GM12891 (cell line): ENCODE measurements at places on chromosomes 3 and 15.

GRCh38 chr15:97963779-97964178, 3.3 kb downstream of the ARRDC4 start:
- DNase-seq = no peak

DNA sequence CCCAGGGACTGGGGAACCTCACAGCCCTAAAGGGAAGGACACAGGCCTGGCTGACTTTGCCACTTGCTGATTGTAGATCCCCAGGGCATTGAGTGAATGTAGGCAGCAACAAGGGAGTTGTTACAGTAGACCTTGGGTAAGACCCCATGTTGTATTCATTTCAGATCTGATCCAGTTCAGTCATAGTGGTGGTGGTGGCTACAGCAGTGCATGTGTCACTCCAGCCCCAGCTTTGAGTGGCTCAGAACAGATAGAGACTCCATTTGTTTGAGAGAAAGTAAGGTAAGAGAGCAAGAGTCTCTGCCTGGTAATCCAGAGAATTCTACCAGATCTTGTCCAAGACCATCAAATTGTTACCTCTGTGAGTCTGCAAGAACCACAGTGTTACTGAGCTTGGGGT, 278.7 kb upstream of the SATB1 start:
- DNase-seq = no peak

DNA sequence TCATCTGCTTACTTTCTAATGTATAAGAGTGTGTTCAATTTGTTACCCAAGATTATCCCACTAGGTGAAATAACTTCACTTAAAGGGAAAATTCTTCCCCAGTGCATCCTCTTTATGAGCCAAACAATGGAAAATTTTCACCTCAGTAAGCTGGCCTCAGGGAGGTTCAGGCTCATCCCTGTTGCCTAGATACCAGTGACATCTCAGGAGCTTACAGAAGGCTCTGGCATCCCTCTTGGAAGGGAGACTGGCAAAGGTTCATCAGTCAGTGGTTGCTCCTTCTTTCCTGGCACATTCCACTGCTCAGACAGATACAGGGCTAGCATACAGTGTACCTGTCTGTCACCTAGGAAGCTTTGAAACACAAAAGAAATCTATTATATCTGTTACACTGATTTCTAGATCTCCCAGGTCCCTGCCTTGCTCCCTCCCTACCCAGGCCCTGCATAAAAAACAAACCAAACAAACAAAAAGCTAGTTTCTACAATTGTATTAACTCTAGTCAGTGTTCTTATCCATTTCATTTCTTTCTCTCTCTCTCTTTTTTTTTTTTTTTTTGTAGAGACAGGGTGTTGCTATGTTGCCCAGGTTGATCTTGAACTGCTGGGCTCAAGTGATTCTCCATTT, 1.7 kb downstream of the IP6K2 start:
- DNase-seq = no peak

DNA sequence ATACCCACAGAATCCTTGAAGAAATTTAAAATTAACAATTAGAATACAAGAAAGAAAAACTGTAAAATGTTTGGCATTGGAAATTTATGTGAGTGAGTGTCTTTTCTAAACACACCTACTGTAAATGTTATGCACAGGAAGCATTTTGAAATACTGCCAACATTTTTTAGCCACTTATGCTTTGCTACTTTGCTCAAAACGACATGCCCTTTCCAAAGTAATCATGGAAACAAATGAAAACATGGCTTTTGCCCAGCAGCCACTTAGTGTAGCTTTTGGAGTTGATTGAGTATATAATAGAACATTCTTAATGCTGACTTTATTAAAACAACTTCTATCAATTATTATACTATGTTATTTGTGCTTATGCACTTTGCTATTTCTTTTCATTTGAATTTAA, 823.0 kb downstream of the CADM2 start:
- DNase-seq = no peak

- DNase-seq = no peak
These were observed 340.6 kb downstream of the PTPRG start for GRCh38 chr3:61901986-61902385.

GRCh38 chr3:111890051-111890580, 31.1 kb downstream of the PHLDB2 start:
- DNase-seq = no peak

DNA sequence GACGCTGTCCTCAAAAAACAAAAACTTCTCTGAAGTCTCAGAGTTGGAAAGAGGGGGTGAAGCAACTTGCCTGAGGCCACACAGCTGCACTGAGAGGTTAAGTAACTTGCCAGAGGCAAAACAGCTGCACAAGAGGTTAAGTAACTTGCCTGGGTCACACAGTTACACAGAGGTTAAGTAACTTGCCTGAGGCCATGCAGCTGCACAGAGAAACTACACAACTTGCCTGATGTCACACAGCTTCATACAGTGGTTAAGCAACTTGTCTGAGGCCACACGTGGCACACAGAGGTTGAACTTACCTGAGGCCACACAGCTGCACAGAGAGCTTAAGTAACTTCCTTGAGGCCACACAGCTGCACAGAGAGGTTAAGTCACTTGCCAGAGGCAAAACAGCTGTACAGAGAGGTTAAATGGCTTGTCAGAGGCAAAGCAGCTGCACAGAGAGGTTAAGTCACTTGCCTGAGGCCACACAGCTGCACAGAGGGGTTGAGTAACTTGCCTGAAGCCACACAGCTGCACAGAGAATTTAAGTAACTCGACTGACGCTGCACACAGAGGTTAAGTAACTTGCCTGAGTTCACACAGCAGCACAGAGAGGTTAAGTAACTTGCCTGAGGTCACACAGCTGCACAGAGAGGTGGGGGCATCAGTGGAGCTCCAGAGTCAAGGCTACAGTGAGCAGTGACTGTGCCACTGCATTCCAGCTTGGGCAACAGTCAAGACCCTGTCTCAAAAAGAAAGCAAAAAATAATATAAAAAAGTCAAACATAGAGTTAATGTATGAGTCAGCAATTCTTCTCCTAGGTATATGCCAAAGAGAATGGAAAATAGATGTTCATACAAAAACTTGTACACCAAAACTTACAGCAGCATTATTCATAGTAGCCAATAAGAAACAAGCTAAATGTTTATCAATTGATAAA, 12.0 kb upstream of the ACAD9 start:
- DNase-seq = no peak

DNA sequence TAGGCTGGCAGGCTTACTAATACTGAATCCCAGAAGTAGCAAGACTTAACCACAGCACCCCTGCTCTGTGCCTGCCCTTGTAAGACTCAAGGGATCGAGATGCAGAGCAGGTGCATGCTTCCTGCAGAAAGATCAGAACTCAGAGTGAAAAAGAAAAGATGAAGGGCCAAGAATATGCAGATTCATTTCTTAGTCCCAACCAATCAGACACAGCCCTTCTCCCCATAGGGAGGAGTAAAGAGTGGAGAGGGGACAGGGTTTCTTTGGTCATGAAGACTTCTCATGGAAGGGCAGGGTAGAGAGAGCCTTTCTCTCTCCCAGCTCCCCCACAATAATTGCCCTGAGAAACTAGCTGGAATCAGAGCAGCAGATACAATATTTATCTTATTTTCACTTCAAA, 105.6 kb upstream of the MB21D2 start:
- DNase-seq = no peak

GRCh38 chr3:177921153-177921552, 615.1 kb upstream of the KCNMB2 start:
- no peak for DNase-seq

DNA sequence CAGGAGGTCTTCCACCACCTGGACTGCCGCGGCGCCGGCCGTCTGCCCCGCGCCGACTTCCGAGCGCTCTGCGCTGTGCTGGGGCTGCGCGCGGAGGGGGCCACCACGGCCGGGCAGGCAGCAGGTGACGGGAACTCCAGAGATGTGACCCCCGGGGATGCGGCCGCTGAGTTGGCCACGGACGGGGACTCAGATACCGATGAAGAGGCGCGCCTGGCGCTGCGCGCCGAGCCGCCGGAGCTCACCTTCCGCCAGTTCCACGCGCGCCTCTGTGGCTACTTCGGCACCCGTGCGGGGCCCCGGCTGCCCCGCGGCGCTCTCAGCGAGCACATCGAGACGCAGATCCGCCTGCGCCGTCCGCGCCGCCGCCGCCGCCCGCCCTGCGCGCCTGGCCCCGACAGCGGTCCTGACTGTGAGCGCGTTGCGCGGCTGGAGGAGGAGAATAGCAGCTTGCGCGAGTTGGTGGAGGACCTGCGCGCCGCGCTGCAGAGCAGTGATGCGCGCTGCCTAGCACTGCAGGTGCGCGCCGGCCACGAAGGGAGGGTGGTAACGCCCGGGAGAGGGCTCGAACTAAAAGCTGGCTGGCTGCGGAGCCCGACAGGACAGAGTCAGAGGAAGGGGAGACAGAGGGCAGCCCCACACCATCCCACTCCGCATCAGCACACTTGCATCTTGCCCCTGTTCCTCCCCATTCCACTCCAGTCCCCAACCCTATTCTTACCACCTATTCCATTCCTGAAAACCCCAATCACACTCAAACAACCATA, 885 bp downstream of the EFCC1 start:
- DNase-seq = no peak

GRCh38 chr3:123038751-123039150, 11.2 kb upstream of the SEMA5B start:
- DNase-seq = no peak

DNA sequence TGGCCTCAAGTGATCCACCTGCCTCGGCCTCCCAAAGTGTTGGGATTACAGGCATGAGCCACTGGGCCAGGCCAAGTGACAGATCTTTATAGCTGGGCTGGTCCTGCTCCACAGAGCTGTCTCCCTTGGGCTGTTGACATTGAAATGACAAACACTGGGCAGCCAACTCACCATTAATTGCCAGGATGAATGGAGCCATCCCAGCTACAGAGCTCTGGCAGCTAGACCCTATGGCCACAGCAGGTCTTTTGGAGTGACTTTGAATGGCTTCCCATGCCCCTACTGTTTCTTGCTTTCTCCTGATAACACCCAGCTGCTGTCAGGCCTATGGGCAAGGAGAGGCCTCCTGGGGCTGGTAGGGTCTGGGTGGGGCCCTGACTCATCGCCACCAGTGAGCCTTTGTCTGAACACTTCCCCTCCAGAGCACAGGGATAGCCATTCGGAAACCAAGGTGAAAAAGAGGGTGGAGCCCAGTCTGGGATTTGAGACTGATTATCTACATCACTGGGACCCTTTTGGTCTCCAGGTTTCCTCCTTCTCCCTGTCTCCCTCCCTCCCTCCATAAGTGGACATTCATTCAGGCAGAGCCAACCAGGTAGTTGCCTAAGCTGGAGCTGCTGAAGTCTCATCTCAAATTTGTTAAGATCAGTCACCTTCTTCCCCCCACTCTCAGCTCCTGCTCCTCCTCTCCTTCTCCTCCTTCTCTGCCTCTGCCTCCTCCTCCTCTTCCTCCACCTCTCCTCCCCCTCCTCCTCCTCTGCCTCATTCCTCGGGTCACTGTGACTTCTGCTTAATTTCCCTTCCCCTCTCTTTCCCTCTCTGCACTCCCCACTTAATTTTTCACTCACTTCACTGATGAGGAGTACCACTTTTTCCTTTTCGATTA, 34.0 kb downstream of the BHLHE40 start:
- DNase-seq = no peak

DNA sequence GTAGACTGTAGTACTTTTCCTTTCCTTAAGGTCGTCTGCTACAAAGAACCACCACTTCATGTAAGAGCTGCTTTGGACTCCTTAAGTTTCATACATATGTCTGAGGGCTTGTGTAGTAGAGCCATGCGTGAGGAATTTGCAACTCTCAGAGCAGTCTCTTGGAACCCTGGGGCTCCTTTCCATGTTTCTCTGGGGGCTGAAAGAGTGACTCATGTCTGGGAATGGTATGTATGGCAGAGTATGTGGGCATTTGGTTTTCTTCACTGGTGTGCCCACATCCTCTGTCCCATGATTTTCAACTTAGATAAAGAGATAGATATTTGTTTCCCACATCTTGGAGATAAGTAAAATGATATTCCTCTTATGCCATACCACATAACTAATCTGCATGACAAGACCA, 20.6 kb upstream of the RBM5 start:
- DNase-seq = no peak

GRCh38 chr3:192026661-192027060, 565.7 kb downstream of the PYDC2 start:
- DNase-seq = no peak

DNA sequence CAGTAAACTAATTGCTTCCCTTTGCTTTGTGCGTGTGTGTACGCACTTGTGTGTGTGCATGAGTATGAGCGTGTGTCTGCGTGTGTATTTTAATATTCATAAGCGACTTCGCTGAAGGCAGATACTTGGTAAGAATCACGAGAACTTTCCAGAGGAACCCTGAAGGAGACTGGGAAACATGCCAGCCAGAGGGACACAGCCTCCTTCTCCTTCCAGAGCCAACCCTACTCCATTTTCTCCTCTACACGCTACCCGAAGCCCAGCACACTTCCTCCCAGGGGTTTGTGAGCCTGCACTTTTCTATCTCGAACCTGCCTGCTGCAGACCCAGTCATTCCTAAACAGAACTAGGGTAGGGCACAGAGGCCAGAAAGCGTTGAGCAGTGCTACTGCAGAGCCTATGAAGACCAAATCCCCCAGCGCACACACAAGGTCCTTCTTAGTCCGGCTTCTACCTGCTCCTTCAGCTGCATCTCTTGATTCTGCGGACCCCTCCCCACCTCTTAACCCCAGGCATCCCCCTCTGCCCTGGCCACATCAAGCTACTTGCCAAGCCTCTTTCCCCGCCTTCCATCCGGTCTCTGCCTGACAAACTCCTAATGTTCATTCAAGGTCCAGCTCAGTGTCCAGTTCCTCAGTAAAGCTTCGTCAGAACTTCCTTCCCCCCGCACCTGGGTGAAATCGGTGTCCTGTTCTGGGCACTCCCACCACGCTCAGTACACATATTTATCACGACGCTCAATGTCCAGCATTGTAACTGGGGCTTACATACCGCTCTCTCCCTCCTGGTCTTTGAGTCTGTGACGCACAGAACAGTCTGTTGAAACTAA, 191.8 kb downstream of the FAM43A start:
- DNase-seq = no peak

DNA sequence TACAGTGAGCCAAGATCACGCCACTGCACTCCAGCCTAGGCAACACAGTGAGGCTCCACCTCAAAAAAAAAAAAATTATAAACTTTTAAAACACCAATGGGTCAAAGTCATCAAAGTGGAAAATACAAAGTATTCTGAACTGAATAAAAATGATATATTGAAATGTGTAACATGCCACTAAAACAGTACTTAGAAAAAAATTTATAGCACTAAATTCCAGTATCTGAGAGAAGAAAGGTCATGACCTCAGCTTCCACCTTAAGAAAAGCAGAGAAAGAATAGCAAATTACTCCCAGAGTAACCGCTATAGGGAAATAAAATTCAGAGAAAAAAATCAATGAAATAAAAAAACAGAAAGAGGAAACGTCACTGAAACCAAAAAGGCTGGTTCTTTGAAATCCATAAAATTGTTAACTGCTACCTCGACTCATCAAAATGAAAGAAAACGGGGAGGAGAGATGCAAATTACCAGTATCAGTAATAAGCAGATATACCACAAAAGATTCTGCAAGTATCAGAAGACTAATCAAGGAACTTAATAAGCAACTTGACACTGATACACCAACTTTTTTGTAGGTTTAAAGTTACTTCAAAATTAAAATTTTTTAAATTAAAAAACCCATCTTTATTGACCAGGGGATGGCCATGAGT, 20.8 kb downstream of the ATP13A3 start:
- DNase-seq = no peak

- no peak for DNase-seq
These were observed 53.7 kb downstream of the RGMA start for GRCh38 chr15:93035092-93035915.

GRCh38 chr15:70016511-70016994, 81.2 kb downstream of the TLE3 start:
- DNase-seq = no peak
